Amniotic stem cell (primary cell): ENCODE measurements at places on chromosomes 1 and 21.

DNA sequence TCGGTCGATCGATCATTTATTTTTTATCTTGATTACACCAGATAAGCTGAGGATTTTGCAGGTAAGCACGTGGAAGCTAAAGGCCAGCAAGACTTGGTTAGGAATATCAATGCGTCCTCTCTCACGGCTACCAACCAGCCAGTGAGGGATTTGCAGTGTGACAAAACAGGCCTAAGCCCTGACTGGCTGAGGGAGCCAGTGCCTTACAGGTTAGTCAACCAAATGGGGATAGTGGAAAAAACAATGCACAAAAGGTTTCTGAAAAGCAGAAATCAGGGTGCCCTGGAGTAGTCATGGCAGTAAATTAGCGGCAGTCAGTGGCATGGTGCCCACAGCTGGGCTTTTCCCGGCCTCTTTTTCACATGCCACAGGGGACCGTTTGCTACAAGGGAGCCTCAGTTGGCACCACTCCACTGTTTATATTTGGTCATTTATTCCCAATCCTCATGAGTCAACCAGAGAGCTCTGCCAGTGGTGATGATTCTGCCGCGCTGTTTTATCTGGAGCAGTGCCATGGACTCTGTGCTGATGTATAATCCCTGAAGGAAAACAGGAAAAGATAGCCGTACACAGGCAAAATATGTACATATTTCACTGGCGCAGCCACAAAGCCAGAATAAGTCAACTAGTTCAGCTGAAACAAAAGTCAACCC lies 167.6 kb downstream of the RHOU start:
- DNase-seq: peak; percentile 88

DNA sequence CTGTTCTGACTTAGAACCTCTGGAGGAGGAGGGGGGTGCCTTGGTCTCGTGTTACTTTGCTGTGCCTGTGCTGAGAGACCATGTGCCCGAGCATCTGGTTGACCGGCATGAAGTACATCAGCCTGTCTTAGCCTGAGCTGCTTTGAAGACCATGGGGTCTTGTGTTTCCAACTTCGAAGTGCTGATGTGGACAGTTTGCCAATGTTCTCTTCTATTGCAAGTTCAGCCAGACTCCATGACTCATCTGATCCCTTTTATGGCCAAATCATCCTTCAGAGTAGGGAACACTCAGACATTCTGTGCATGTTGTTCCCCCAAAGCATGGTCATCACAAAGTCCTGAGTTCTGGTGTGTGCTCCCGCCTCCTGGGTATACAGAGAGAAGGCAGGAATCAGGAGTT lies 6.0 kb upstream of the PLA2G2C start:
- DNase-seq: no peak

DNA sequence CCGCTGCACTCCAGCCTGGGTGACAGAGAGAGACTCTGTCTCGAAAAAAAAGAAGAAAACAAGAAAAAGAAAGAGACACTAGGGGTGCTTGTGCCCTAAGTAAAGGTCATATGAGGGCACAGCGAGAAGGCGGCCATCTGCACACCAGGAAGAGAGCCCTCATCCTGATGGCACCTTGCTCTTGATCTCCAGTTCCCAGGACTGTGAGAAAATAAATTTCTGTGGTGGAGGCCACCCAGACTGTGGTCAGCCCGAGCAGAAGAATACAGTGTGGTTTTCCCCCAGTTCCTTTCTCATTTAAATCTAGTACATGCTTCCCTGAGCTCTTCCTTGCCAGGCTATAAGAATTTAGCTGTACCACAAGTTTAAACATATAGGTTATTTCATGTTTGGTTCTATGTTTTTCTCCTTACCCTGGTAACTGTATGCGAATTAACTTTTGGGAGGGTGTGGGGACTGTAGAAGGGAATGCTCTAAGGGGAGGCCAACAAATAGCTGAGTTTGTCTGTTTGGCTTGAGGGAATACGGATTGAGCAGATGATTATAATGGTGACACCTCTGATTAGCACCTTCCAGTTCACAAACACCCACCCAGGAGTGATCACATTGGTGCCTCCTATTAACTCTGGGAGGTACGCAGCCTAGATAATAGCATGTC lies 119.6 kb upstream of the ERRFI1 start:
- no peak for DNase-seq

DNA sequence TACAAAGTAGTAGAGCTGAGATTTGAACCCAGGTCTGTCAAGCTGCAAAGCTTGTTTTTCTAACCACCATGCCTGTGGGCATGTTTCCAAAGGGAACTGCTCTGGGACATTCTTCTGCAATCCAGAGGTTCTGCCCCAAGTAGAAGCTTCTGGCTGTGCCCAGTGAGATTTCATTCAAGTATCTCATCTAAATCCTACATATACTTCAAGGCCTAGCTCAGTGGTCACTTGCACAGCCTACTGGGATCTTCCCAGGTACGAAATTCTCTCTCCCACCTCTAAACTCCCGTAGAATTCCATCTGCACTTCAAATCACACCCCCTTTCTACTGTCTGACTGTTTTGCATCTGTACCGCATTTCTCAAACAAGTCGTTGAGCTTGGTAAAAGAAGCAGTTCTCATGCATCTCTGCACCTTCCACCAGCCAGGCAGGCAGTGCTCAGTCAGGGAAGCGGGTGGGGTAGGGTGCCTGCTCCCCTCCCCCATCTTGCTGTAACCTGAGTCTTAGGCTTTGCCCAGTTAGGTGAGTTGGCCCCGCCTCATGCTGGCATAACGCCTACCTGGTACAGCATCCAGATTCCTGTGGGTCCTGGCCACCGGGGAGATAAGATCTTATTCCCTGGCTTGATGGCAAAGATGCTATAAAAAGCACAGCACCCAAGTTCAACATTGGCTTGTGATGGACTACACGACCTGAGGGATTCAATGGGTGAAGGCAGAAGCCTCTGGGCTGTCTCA lies 13.5 kb downstream of the SLC9A1 start:
- no peak for DNase-seq

DNA sequence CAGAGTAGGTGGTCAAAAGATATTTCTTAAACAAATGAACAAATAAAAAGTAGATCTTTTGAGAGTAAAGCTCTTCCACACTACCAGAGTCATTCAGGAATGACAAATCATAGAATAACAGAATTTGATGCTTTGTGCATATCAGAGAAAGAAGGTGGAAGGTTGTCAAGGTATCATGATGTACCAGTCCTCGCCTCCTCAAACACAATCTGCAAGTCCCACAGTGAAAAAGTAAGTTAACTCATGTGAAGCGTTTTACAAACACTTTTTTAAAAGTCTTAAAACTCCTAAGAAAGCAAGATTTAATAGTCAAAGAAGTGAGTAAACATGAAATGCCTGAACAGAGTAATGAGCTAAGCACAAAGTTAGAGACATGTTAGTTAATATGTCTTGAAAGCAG lies 2.5 kb upstream of the RGS4 start:
- DNase-seq: no peak

- DNase-seq: no peak
Observed at GRCh38 chr1:64187646-64188045, 15.8 kb upstream of the UBE2U start.

DNA sequence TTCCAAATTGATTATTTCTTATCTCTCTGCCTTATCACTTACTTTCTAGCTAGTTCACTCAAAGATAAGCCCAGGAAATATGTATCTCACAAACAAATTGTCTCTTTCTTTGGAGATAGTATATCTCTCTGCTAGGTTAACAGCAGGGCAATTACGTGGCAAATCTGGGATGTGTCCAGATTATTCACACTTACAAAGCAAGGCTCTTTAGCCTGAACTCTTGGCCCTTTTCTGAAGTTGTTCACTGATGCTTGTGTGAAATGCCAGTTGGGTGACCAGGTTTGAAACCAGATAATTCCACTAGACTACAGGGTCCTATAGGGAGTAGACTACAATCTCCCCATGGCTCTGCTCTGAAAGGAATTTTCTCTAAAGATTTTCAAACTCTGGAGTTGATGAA lies 30.8 kb upstream of the FAM78B start:
- no peak for DNase-seq

GRCh38 chr1:197171531-197171930 lies 25.1 kb upstream of the ASPM start:
- no peak for DNase-seq

DNA sequence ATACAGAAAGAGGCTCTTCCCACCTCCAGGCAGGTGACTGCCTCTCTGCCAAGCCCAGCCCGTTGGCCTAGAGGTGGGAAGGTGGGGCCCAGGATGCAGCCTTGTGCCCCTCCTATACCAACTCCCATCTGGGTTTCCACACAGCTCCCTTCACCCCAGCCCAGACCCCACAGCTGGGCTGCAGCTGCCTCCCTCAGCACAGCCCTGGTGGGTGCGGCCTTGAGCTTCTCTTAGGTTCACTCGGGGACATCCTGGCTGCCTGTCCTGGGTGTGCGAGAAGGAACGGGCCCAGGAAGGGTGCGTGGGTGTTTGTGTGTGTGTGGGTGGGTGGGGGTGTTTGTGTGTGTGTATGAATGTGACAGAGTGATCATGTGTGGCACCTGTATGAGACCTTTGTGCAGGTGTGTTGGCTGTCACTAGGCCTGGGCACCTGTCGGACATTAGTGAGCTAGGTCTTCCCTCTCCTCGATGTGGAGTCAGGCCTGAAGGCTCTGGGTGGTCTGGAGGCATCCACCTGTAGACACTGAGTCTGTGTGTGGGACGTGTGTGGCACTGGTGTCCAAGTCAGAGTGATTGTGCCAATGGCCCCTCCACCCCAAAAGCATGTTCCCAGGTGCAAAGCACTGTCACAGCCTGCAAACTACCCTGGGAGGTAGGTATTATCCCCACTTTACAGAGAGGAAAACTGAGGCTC lies 30.7 kb downstream of the FOXO6 start:
- DNase-seq: no peak

DNA sequence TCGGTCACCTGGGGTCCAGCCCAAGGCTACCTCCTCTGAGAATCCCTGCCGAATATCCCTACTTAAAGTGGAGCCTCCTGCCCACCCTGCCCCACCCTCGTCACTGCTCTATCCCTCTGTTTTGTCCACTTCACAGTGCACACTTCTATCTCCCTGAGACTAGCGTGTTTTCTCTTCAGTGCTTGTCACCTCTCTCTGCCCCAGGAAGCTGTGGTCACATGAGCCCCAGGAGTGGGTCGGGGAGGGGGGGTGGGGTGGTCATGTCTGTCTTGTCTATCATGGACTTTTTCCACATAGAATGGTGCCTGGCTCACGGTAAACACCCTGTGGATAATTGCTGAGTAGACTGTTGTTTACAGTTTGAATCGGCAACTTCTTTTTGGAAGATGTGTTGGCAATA lies 673.6 kb downstream of the PTPRU start:
- no peak for DNase-seq
